Activated CD4-positive, alpha-beta T cell treated with anti-CD3 and anti-CD28 coated beads, Interleukin-2, amount 50 U/mL, for 24 hours (primary cell): ENCODE measurements at places on chromosomes 12 and 14.

GRCh38 chr14:98198385-98198784, 1073.6 kb downstream of the BCL11B start:
- no peak for DNase-seq

DNA sequence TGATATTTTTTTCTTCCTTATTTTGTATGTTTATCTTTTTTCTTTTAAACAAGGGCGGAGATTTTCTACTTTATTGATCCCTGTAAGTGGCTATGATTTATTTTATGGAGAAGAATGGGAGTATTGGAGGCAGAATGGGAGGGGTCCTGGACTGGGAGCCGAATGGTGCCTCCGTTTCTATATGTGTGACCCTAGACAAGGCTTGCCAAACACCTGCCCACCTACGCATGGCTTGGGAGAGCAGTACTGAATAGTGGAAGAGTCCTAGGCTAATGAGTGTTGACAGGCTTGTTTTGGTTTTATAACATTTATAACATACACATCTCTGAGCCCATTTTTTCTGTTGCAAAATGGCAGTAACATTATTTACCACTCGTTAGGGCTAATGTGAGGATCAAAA, 29.0 kb downstream of the STK38L start:
- no peak for DNase-seq

- DNase-seq: no peak
Observed at GRCh38 chr14:100239211-100239839, 381 bp downstream of the YY1 start.

DNA sequence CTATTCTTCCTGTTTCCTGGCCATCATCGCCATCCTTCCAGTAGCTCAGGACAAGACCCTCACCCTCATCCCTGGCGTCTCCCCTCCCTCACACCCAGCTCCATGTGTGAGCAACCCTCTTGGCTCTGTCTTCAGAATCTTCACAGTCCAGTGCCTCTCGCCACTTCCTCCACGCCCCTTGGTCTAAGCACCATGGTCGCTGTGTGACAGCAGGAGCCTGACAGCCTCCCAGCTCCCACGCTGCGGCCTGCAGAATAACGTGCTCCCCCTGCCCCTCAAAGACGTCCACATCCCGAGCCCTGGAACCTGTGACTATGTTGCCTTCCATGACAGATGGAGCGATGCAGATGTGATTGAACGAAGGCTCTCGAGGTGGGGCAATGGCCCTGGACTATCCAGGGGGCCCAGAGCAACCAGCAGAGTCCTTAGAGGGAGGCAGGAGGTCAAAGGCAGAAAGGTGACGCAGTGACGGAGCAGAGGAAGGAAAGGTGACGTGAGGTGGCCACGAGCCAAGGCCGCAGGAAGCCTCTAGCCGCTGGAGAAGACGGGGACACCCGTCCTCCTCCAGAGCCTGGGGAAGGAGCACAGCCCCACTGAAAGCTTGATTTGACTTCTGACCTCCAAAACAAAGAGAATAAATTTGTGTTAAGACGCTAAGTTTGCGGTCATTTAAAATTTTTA, 139.8 kb downstream of the CALM1 start:
- DNase-seq: no peak

DNA sequence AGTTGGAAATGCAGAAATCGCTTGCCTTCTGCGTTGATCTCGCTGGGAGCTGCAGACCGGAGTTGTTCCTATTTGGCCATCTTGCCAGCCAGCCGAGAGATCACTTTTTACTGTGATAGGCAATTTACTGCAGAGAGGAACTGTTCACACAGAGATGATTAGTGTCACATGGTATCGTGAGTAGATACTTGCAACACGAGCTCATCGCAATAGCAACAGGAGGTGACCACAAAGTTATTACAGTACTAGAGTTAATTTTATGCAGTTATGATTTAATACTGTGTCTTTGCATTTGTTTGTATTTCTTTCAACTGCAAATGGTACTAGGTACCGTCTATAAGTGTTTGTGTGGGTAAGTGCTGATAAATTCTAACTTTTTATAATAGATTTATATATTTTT, 27.8 kb downstream of the NOPCHAP1 start:
- no peak for DNase-seq

GRCh38 chr14:77344377-77344996, 23.7 kb downstream of the GSTZ1 start:
- DNase-seq: no peak

GRCh38 chr12:27818401-27818918, 38.4 kb upstream of the MANSC4 start:
- DNase-seq: no peak
